ENCODE measurements at places on chromosomes 1 and 21.

- no peak for DNase-seq
These were observed 2.3 kb downstream of the PIK3R3 start for GRCh38 chr1:46130121-46130520.

DNA sequence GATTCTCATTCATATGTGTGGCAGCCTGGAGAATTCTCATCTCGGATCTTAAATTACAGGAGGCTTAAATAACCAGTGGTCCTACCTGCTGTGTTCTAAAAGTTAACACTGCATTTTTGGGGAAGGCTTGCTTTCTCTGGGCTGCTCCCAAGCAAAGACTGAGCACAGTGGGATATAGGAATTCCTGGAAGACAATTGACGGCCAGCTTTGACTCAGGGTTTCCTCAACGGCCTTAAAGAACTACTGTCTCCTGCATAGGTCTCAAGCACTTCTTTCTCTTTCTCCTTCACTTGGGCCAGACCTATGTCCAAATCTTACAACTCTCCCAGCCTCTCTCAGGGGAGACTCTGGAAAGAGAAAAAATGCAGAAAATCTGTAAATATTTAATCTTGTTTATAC is 1.0 kb upstream of the KRTAP13-3 start:
- no peak for DNase-seq

DNA sequence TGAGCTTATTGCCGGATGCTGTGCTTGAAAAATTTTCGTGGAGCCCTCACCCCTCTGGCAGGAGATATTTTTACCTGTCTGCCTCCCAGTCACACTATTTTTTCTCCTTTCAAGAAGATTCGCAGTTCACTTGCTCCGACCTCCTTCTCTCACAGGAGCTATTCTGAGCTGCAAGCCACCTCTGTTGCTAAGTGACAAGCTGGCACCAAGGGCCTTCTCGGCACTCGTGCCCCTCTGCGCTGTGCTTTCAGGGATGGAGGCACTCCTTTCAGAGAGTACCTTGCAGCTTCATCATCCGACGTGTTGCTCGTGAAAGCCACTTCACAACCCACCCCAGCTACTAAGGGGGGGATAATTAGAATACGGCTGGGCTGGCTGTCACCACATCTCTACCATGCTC is 11.6 kb downstream of the SLC6A17 start:
- DNase-seq, result no peak

GRCh38 chr1:185291652-185292051 is 25.4 kb downstream of the IVNS1ABP start:
- DNase-seq, result no peak

GRCh38 chr1:246734866-246735265 is 10.7 kb downstream of the SCCPDH start:
- DNase-seq, result no peak

Data from left forelimb (tissue), 1 donor.